Stimulated activated CD4-positive, alpha-beta T cell treated with anti-CD3 and anti-CD28 coated beads, Interleukin-4, amount 100 ng/mL, for 24 hours (primary cell): ENCODE measurements at places on chromosomes 16 and 17.

DNA sequence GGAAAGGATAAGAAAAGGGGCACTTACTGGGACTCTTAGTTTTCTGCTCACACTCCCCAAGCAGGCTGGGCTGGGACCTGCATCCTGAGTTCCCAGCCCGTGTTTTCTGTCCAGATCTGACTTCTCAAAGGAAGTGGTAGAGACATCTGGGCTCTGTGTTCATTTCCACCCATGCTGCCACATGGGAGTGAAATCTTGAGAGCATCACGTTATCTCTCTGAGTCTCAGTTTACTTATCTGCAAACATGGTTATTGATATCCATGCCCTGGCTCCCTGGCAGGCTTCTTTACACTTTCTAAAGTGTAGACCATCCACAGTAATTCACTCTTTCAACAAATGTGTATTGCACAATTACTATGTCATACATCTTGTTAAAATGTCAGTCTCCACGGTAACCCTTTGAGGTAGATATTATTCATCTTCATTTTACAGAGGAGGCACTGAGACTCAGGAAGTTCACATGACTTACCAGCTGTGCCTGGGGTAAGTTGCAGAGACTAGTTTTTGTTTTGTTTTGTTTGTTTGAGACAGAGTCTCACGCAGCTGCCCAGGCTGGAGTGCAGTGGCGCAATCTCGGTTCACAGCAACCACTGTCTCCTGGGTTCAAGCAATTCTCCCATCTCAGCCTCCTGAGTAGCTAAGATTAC lies 3.4 kb downstream of the ZNF688 start:
- peak; percentile 61 for DNase-seq

DNA sequence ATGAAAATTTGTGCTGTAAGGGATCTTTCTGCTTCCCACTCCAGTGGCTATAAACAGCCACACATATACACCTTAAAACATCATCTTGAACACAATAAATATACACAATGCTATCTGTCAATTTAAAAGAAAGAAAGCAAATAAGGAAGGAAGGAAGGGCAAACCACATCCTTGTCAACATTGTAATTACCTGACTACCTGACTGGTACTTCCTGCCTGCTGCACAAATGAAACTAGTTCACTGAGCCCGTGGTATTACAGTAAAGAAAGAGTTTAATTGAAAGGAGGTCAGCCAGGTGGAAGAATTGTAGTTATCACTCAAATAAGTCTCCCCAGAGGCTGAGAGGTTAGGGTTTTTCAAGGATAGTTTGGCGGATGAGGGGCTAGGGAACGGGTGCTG lies 344.4 kb upstream of the ASIC2 start:
- DNase-seq: no peak

GRCh38 chr17:27984816-27985215 lies 57.7 kb upstream of the NLK start:
- no peak for DNase-seq

GRCh38 chr17:1186214-1186820 lies 6.5 kb upstream of the ABR start:
- DNase-seq: no peak

DNA sequence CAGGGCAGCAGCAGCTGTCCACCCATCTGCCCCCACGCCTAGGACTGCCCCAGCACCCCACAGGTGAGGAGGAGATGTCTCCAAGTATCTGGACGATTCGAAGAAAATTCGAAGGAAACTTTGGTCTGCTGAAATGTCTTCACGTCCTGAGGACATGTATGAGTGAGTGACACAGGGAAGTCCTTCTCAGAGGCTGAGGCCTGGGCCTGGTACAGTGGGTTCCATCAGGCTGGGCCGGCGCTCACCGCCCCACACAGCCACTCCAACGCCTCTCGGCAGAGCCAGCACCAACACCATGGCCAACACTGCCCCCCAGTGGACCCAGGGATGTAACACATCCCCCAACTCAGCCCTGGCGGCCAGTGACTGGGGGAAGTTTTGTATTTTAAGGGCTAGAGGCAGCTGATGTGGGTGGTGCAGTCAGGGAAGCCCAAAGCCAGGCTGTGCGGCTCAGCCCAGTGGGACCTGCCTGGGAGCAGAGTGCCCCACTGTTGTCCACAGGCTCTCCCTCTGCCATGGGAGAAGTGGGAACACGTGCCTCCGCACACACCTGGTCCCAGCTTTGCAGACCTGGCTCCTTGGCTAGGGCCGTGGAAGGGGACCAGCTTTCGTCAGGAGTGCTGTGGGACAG lies 55.8 kb upstream of the FASN start:
- peak; percentile 83 for DNase-seq

GRCh38 chr17:50848039-50848438 lies 12.7 kb downstream of the WFIKKN2 start:
- no peak for DNase-seq

DNA sequence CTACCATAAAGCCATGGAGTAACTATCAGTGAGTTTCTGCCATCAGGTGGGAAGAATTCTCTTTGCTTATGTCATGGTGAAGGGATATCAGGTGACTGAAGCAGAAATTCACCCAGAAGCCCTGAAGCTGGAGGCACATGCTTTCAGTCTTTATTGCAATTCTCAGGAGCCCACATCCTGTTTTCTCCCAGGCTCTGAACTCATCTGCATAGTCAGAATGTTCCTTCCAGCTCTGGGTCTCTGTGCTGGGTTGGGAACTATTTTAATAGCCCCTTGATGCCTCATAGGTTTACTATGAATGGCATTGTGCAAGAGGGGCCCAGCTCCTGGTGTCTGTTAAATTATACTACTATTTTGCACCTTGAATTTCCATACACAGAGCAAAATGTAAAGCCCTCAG lies 198.4 kb upstream of the SOX9 start:
- no peak for DNase-seq

- DNase-seq: no peak
These were observed 21.9 kb upstream of the CAPN15 start for GRCh38 chr16:505479-506245.

DNA sequence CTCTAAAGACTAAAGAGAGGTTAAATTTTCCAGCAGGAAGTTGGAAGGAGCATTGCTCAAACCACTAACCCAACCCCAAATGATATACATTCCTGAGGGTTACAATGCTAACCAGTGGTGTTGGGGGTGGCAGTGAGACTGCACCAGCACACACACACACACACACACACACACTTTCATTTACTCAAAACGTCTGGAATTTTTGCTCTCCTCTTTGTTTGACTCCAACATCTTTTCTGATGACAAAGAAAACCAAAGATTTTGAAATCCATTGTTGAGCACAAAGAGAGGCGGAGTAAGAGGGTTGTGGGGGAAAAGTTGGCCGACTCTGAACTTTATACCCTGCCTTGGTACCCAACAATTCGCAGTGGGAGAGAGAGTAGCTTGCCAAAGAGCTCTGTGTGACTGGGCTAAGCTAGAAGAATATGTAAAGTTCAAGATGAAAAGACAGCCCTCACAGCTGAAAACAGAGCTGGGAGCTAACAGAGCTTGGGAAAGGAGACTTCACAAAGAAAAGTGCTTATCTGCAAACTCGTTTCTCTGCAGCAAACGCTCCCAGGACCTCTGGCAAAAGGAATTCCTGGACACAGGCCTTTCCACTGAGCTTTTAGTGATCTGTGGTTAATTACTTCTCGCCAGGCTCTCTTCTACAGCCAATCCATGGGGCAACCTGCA lies 426.0 kb upstream of the CDH11 start:
- DNase-seq: no peak

GRCh38 chr16:2471016-2471652 lies at the start of gene NTN3:
TSS of gene NTN3 (plus strand) at chr16:2471297. CDS start at chr16:2471702, 405 bp downstream.
- no peak for DNase-seq

DNA sequence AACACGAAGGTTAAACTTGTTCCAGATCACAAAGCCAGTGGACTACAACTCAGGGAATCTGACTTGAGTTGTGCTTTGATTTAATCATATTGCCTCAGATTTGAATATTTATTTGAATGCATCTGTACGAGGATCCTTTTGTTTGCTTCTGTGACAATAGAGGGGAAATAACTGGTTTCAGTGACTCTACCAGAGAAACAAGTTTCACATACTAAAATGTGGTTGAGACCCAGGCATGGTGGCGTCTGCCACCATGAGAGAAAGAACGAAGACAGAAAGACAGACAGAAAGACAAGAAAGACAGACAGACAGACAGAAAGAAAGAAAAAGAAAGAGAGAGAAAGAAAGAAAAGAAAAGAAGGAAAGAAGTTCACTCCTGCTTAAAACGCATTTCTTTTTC lies 24.0 kb downstream of the YWHAE start:
- DNase-seq: no peak

GRCh38 chr16:80752541-80752940 lies 51.9 kb downstream of the CDYL2 start:
- DNase-seq: no peak

- no peak for DNase-seq
These were observed 202.0 kb downstream of the C16orf78 start for GRCh38 chr16:49575346-49576172.

- no peak for DNase-seq
These were observed 10.6 kb downstream of the RSPRY1 start for GRCh38 chr16:57196753-57197152.

- no peak for DNase-seq
These were observed 18.5 kb upstream of the SLC35G3 start for GRCh38 chr17:35212668-35213067.

- no peak for DNase-seq
These were observed 7.1 kb upstream of the NFATC3 start for GRCh38 chr16:68077866-68078700.

- DNase-seq: peak; percentile 75
These were observed 4.8 kb upstream of the ITGA3 start for GRCh38 chr17:50051082-50051576.

DNA sequence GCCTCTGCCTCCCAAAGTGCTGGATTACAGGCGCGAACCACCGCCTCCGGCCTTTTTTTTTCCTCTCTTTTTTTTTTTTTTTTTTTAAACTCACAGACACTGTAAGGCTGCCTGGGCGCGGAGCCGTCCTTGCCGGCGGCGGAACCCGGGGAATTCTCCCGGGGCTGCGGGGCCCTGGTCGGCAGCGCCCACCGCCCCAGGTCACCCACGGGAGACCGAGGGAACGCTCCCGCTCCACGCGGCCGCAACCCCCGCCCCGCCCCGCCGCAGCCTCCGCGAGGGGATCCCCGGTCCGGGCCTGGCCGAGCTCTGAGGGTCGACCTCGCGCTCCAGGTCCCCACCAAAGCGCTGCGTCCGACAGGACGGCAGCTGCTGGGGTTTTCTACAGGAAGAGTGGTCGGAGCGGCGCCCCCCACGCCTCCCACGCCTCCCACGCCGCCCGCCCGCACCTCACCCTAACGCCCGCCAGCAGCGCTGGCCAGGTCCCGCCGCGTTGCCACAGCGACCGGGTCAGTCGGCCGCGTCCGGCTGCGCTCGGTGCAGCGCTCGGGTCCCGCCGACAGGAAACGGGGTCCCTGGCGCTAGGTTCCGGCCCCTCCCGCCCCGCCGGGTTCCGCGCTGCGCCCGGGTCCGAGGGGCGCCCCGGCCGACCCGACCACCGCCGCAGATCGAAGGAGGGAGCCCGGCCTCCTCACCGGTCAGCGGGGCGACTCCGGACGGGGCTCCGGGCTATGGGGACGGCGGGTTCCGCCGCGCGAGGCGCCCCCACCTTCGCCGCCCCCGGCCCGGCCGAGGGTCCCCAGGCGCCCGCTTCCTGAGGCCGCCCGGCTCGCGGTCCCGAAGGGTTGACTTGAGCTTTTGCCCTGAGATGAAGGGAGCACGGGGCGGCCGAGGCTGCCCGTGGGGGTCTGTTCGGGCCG lies at the start of gene CCDC57:
TSS of gene CCDC57 (minus strand) at position 512 of the 920 bp plus-strand sequence. CDS start 10,898 bp downstream, outside the sequence.
- peak; percentile 75 for DNase-seq

DNA sequence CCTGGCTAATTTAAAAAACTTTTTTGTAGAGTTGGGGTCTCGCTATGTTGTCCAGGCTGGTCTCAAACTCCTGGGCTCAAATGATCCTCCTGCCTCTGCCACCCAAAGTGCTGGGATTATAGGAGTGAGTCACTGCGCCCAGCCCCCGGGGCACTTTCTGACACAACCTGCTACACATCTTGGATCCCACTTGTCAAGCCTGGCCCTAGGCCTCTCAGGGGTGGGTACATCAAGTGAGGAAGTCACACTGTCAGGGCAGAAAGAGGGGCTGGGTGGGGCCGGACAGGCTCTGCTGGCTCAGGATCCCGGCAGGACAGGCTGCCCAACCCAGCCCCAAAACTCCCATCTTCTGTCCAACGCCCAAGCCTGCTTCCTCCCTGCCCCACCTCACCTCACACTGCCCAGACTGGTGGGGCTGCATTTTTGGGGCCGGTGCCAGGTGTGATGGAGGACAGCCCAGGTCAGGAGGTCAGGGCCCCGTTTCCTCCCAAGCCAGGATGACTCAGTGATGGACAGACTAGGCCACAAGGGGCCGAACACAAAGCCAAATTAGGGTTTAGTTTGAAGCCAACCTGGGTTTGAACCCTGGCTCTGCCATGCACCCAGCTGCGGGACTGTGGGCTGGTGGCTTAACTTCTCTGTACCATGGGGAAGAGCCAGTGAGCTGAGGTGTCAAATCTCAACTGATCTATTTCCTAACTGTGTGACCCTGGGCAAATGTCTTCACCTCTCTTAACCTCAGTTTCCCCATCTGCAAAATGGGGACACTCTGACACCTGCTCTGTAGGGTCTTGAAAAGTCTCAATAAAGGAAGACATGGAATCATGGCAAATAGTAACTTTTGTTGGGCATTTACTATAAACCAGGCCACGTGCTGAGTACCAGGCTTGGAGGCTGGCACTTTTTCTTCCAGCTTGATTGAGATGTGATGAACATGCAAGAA lies 8.9 kb upstream of the PPL start:
- no peak for DNase-seq
